Skeletal muscle tissue (tissue), 5 donors: ENCODE measurements at places on chromosomes 7 and 10. TPM values are rescaled to one million over a fixed set of nuclear protein-coding genes. Genes with fewer than 3 reads are reported as not detected.

Gene SPDYE17
- total RNA-seq: not detected

Gene ELN
- total RNA-seq: 107 TPM

Gene LMTK2
- total RNA-seq: 8.4 TPM

Gene CLDN15
- 2.1 TPM for total RNA-seq

Gene DCLRE1C
- total RNA-seq: 4.7 TPM

Gene SFTPA1
- not detected for total RNA-seq

Gene NKX2-3
- total RNA-seq: 1.0 TPM

Gene ATP6V0A4
- total RNA-seq: not detected

Gene ARL5B
- 16.7 TPM for total RNA-seq

Gene TRIM4
- total RNA-seq: 15.1 TPM

Gene SPAM1
- total RNA-seq: not detected

Gene DENND2A
- 32.4 TPM for total RNA-seq

Gene HOXA4
- 2.1 TPM for total RNA-seq

Gene ADCY1
- 9.9 TPM for total RNA-seq

Gene NEBL
- 6.8 TPM for total RNA-seq

Gene OLAH
- 1.0 TPM for total RNA-seq

Gene KCNH2
- 7.3 TPM for total RNA-seq

Gene ADCYAP1R1
- 7.8 TPM for total RNA-seq

Gene LOXL4
- total RNA-seq: 4.2 TPM

Gene CPA2
- total RNA-seq: 0.52 TPM

Gene CNNM1
- total RNA-seq: not detected

Gene PALD1
- 15.7 TPM for total RNA-seq

Gene ANKRD2
- total RNA-seq: 8.9 TPM

Gene EPHA1
- total RNA-seq: 0.52 TPM

Gene UBE2D1
- total RNA-seq: 8.9 TPM

Gene SRRM3
- not detected for total RNA-seq

Gene GATA3
- total RNA-seq: 0.52 TPM

Gene BNIP3
- 20.9 TPM for total RNA-seq

Gene TAS2R41
- not detected for total RNA-seq

Gene MMP21
- under 0.01 TPM for total RNA-seq

Gene OPN1SW
- total RNA-seq: not detected

Gene GRID1
- total RNA-seq: 2.1 TPM
